ENCODE measurements at places on chromosomes 13 and 19.

GRCh38 chr19:31166206-31166605 is 183.0 kb downstream of the TSHZ3 start:
- DNase-seq: no peak

DNA sequence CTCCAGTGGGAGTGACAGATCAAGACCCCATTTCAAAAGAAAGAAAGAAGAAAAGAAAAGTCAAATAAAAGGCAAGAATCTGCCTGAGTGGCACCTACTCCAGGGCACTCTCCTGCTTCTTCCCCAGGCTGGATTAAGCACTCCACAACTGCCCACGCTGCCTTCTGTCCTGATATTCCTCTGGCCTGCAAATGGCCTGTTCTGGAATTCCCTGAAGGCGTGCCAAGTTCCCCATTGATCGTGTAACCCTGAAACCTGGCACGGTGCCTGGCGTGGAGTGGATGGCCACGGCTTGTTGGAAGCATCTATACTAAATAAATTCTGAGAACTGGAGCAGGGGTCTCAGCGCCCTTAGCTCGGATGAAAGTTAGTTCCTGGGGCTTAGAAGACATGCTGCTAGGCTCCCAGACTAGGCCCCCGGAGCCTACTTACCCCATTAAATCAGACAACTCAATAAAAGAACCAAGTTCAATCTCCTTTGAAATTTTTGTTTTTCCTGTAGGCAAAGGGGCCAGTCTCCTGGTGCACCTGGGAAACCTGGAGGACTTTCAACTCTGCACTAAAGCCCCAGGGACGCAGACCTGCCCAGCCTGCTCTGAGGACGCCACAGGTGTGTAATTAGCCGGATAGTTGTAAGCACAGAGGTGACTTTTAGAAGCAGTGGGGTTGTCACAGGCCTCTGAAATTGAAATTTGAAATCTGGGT is 21.9 kb downstream of the ANKRD27 start:
- no peak for DNase-seq

DNA sequence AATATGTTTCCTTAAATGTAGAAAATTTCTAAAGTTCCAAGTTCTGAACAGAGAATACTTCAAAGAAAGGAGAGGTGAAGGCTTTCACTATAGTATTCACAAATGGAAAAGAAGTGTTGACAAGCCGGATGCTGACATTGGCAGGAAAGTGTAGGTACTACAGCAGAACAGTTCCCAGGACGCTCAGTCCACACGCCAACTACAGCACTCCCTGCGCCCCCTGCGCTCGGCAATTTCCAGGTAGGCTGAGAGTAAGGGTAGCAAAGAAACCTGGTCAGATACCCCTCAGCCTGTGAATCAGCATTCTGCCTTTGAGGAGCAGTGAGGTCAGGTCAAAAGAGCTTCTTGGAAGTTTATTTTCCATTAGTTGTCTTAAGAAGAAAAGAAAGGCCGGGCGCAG is 115.3 kb downstream of the NALCN start:
- DNase-seq: no peak

- DNase-seq: no peak
Measured at GRCh38 chr19:3770136-3770999, 1.7 kb downstream of the RAX2 start.

DNA sequence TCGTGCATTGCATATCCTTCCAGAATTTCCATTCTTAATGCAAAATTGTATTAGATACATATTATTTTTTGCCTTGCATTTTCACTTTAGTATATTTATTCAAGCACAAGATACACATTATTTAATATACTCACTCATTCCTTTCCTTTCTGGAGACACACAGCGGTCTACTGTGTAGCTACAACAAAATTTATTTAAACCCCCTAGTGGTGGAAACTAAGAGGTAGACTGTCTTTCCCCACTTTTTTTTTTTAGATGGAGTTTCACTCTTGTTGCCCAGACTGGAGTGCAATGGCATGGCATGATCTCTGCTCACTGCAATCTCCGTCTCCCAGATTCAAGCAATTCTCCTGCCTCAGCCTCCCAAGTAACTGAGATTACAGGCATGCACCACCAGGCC is 2040.3 kb upstream of the PCDH20 start:
- no peak for DNase-seq

- no peak for DNase-seq
Measured at GRCh38 chr13:95023405-95023804, 277.8 kb downstream of the ABCC4 start.

- no peak for DNase-seq
Measured at GRCh38 chr13:45315520-45316167, 25.3 kb downstream of the TPT1 start.

GRCh38 chr19:34325981-34326787 is 38.8 kb upstream of the GPI start:
- DNase-seq: no peak

GRCh38 chr13:29548722-29549121 is 46.8 kb downstream of the SLC7A1 start:
- DNase-seq: no peak

DNA sequence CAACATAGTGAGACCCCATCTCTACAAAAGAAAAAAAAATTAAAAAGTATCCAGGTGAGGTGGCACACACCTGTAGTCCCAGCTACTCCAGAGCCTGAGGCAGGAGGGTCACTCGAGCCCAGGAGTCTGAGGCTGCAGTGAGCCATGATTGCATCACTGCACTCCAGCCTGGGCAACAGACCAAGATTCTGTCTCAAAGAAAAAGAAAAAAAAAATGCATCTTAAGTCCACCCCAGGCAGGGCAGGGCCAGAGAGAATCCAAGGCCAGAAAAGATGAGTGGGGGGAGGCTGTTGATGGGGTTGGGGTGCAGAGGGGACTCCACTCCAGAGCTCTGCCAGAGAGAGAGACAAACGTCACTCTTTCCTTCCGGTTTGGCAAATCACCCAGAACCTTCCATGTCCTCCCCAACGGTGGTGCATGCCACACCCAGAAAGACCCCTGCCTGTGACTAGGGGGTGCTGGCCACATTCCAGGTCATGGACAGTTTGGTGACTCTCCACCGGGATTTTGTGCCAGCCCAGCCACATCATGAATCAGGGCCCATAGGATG is 431 bp downstream of the FUT3 start:
- peak; percentile 24 for DNase-seq
